ENCODE measurements at places on chromosomes 2 and 18.

DNA sequence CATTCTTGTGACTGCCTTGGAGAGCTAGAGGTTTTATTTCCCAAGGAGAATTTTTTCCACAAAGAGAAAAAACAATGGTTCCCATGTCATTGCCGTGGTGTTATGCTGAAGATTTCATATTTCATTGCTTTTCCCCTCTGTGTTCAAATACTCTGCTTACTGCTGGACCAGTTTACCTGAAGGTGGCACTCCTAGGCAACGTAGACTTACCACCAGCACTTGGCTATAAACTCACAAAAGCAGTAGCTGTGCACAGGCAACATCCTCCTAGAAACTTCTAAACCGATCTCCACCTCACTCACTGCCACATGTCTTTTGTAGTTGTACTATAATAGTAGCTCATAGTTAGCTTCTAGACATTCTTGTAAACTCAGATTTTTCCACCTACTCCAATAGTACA, 1319.7 kb upstream of the CRIM1 start:
- no peak for DNase-seq

DNA sequence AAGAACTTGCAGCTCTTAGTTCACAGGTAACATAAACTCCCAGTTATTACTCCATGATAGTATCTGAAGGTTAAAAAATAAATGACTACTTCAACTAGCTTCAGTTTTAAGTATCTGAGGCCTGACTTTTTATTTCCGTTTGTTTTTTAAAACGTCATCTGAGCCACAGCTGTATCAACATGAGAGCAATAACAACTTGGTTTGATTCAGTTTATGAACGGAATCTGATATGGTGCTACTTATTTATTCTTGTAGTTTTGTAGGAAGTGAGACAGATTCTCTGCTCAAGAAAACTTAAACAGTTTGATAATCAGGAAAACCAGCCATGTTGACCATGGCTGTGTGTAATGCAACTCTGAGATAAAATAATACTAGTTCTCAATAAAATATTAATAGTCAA, 34.9 kb downstream of the NAB1 start:
- no peak for DNase-seq

- no peak for DNase-seq
Measured at GRCh38 chr2:8954990-8955389, 48.5 kb downstream of the MBOAT2 start.

DNA sequence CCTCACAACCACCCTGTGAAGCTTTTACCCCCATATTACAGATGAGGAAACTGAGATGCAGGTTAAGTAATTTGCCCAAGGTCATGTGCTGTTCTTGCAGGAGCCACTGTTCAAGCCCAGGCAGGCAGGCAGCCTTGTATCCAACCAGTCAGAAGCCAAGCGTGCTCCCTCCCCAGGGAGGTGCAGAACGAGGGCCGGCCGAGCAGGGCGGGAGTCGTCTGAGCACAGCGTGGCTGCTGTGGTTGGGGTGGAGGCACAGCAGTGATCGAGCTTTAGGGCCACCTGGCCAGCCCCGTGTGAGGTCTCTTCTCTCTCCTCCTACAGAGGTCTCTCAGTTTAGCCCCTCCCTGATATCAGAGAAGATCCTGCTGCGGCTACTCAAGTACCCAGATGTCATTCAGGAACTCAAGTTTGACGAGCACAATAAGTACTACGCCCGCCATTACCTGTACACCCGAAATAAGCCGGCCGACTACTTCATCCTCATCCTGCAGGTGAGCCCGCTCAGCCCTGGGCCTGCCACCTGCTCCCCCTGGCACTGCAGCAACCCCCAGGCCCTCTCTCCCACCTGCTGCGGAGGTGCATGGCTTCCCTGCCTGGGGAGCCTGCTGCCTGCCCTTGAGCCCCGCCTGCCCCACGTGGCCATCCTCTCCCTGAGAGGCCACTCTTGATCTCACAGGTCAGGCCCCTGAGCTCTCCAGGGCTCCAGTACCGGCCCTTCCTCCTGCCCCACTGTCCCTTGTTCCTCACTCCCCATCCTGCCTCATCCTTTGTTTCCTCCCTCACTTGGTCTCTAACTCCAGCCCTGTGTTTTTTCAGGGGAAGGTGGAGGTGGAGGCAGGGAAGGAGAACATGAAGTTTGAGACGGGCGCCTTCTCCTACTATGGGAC, 17.1 kb upstream of the CNNM3 start:
- DNase-seq: no peak

GRCh38 chr2:39728941-39729351, 50.1 kb downstream of the THUMPD2 start:
- no peak for DNase-seq

- no peak for DNase-seq
Measured at GRCh38 chr2:96116879-96117533, 635 bp upstream of the ADRA2B start.

GRCh38 chr2:96117701-96118588, 1.6 kb upstream of the ADRA2B start:
- DNase-seq: no peak

DNA sequence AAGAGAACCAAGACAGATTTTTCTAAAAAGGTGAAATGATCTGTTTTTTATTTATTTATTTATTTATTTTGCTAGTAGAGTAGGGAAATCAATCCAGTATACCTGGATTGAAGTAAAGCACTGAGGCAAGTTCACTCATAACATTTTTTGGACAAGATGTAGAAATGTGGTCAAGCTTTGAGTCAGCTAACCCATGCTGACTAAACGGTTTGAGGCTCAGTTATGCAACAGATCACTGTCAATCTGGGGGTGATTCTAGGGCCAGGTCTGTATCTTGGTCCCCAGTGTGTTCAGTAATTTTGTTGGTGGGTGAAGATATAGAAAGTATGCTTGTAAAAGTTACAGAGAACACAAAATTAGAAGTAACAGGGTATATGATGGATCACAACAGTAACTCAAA, 60.2 kb downstream of the RMDN2 start:
- DNase-seq: no peak

DNA sequence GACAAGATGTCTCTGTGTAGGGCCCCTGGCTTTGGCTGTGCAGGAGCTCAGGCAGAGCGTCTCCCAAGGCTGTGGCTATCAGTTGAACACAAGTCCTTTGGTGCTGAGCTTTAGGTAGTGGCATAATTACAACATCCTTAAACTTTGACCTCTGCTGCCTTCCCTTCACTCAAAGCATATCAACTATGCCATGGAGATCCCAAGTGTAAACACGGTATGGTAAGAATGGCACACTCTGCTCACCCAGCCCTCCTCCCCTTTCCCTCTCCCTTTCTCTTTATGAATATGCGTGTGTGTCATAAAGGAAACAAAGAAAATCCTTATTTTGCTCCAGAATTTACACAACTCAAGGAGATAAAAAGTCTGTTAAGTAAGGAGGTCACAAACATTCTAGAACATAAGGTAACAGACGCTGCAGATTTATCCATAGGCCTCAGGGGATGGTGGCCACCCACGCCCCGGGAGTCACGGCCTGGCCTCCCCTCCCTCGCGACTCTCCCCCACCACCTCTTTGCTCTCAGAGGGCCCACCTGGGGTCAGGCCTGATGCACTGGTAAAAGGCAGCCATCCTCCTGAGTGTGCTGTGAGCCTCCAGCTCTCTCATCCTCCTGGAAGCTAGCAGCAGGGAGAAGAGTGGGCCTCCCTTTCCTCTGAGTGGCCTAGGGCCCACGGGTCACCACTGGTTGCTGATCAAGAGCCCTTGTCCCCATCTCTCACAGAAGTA, 67.3 kb downstream of the CRACDL start:
- DNase-seq: no peak

- no peak for DNase-seq
Measured at GRCh38 chr2:235073868-235074413, 122.1 kb downstream of the SH3BP4 start.

DNA sequence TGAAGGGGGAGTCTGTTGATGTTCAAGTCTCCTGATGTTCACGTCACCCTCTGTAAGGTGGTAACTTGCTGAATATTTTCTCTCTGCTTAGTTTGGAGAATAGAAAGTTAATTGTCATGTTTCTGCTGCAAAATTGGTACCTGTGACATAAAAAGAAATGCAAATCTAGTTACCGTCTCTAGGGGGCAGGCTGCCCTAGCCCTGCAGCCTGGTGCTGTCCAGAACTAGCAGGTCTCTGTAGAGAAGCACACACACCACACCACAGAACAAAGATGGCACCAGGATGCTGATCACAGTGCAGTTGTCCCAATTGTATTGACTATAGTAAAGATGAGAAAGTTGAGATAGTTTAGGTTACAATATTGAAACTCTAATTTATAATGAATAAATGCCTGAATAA, 47.0 kb downstream of the SLC9A4 start:
- no peak for DNase-seq

- DNase-seq: no peak
Measured at GRCh38 chr2:168233726-168234406, 13.5 kb downstream of the STK39 start.

DNA sequence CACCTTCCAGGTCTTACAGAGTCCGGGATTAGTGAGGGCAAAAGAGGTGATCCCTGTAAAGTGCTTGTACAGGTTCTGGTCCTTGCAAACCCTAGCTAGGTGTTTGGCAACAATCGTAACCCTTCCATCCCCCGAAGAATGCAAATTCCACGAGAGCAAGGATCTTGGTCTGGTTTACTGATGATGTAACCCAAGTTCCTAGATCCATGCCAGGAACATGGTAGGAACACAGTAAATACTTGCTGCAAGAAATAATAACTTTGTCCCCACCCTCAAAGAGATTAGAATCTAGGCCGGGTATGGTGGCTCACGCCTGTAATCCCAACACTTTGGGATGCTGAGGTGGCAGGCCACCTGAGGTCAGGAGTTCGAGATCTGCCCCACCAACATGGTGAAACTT, 6.8 kb upstream of the NEU2 start:
- DNase-seq: no peak

DNA sequence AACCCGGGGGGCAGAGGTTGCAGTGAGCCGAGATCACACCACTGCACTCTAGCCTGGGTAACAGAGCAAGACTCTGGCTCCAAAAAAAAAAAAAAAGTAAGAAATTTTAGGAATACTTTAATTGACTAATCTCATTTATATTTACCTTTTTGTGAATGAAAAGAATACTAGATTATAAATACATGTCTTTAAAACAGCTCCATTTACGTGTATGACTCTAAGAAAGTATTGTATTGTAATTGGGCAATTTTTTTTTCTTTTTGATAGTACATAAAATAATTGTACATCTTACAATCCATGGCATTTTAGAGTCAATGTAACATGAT, 8.0 kb downstream of the IL36A start:
- no peak for DNase-seq

- peak; percentile 48 for DNase-seq
Measured at GRCh38 chr2:226414335-226414734, 385.3 kb downstream of the IRS1 start.

DNA sequence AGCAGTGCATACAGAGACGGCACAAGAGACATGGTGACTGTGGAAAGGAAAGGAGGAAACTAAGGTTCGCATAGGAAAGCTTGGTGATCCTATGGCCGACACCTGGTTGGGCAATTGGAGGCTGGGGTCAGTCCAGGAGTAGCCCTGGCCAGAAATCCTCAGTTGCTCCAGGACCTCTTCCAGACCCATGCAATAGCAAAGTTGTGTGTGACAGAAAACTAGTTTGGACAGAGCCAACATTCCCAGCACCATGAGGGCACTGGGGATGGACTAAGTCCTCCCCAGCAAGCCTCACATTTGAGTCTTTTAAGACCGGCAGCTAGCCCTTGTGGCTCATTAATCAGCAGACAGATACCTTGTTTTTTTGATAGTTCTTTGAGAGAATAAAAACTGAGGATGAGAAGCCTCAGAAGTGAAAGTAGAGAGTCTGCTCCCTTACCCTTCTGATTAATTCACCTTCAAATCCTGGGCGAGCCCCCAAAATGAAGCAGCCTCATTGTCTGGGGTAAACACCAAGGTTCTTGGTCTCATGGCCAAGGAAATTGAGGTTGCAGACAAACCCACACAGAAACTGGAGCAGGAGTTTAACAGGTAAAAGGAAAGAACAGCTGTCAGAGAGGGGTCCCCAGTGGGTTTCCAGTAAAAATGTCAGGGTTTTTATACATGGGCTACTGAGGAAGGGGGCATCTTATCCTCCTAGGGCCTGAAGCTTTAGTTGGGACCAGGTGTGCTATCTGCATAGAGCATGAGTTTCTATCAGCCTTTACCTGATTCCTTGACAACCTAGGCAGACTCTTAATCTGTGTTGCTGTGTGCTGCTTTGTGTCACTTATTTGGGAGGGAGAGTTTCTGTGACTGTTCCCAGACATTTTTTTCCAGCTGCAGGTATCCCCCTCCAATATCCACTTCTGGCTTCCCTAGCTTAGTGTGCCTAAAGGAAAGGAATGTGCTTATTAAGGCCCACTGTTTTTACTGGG, 39.1 kb downstream of the STK17B start:
- no peak for DNase-seq

DNA sequence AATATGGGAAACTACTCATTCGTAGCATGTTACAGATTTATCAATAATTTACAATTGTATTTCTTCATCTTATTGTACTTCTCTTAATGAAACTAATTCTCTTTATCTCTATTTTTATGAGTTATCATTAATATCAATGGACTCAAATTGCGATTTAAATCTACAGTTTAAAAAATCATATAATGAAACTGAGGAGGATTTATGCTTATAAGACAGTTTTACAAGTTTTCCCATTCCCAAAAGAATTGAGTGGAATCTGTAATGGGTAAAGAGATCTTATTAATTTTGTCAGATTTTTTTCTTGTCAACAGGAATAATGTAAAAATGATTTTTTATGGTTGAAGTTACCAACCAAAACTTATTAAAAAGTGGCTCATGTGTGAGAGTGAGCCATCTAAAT, 468.0 kb downstream of the METTL4 start:
- no peak for DNase-seq

DNA sequence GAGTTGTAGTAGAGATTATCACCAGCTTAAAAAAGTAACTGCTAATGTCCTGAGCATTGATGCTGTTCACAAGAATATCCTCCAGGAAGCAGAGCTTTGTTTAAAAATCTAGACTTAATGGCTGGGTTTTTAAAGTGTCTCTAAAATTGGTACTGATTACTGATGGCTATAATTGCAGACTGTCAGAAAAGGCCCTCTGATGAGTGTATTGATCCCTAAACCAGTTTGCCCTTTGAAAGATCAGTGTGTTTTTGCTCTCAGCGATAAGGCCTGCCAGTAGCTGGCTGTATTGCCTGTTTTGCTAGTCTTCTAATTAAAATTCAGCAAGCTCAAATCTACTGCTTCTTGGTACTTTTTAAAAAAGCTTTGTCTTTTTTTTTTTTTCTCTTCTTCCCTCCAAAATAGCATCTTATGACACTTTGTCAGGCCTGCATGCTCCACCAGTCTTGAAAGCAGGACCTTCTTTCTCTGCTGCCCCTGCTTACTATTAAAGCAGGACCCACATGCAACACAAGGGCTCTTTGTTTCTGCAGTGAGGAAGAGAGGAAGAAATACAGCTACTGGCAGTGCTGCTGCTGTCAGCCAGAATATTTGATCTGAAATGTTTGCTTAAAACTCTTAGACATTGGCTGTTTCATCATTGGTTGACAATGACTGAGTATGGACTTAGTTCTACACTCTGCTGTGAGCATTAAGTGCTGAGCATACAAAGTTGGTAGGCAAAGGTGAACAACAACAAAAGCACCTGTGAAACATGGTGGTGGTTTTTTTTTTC, 1.8 kb downstream of the SEC11C start:
- no peak for DNase-seq

Data from SK-N-MC (cell line).